ENCODE measurements at places on chromosomes 12 and 14.

DNA sequence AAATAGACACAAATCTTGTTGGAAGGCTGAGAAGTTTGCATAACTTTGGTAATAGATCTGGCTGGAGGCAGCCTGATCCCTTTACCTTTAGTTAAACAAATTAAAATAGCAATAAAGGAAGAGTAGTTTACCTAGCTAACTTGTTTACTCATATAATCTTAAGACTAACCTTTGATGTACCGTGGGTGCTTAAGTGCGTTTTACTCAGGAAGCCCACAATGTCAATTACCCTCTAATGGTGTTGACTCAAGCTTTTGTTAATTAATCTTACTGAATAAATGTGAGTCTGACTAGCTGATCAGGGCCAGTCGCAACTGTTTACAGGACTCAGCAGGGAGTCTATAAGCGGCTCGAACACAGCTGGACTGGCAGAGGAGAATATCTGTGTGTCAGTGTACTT is 51.5 kb downstream of the FAR2 start:
- DNase-seq = no peak

- DNase-seq = no peak
Measured at GRCh38 chr14:85402569-85403162, 127.3 kb upstream of the FLRT2 start.

- no peak for DNase-seq
Measured at GRCh38 chr14:58048219-58048618, 103.8 kb downstream of the ARMH4 start.

DNA sequence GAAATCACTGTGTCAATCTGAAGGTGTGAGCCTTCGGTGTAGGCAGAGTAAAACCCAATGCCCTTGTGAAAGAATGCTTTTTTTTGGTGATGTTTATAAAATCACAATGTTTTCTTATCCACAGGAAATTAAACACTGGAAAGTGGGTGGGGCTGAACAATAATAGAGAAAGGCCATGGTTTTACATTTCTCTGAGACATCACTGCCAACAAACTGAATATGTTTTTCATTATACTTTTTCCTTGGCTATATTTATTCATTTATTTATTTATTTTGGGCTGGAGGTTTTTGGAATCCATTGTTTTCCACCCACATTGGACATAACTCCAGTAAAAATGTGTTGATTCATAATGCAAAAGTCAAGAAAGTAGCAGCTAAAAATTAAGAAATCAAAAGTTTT is 16.9 kb downstream of the LRRK2 start:
- no peak for DNase-seq

- no peak for DNase-seq
Measured at GRCh38 chr12:93080452-93080851, 151.4 kb upstream of the EEA1 start.

DNA sequence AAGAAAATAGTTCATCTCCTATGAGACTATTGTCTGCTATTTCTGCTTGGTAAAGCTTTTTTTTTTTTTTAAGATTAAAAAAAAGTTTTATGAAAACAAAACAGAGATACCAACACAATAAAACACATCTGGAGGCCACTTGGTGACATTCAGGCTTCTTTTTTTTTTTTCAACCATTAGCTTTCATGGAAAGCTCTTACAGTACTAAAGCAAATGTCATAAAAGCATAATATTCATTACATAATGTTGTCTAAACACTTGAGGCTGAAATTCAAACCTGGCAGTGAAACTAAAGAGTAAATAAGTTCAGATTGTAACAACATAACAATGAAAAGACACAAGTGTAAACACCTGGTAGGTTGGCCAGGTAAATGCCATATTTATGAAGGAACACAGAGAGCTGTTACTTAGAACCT is 14.7 kb downstream of the PRICKLE1 start:
- DNase-seq = no peak

GRCh38 chr14:99602788-99603415 is 1.1 kb downstream of the CCDC85C start:
- no peak for DNase-seq

GRCh38 chr12:20212658-20213555 is 155.4 kb upstream of the PDE3A start:
- DNase-seq = peak; percentile 98

- no peak for DNase-seq
Measured at GRCh38 chr14:103189481-103190470, 66.5 kb downstream of the TNFAIP2 start.

- no peak for DNase-seq
Measured at GRCh38 chr12:27517961-27518665, 5.9 kb upstream of the PPFIBP1 start.

DNA sequence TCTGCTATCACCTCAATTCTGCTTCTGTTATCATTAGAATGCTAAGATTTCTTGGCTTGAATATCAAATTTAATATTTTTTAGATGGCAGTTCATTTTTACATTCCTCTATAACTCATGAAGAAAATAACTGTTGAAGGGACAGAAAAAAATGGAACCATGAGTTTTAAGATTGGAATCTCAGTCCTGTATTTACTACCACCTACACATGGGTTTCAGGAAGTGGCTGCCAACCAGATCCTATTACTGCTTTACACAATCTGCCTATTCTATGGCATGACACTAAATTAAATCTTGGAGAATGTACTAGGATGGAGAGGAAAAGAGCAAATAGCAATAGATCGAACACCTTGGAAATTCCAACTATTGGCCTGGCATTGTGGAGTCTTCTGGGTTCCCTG is 140.8 kb downstream of the DUSP6 start:
- DNase-seq = no peak

GRCh38 chr12:112812600-112813406 is 21.3 kb downstream of the RPH3A start:
- DNase-seq = no peak

GRCh38 chr14:68271913-68272391 is 452.4 kb downstream of the RAD51B start:
- no peak for DNase-seq

DNA sequence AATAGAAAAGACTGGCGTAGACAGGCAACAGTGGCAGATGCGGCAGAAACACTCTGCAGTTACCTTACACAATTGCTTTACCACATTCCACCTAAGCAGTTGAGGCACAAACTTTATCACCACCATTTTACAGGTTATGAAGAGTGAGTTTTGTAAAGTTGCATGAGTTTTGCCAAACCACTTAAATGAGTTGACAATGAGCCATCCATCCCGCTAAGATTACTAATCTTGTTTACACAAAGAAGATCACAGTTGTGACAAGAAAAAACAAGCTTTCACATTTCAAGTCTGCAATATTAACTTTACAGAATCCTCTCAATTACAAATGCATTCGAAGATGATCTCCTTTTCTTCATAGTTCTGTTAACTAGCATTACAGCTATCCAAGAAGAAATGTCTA is 1.8 kb downstream of the TMCC3 start:
- no peak for DNase-seq

DNA sequence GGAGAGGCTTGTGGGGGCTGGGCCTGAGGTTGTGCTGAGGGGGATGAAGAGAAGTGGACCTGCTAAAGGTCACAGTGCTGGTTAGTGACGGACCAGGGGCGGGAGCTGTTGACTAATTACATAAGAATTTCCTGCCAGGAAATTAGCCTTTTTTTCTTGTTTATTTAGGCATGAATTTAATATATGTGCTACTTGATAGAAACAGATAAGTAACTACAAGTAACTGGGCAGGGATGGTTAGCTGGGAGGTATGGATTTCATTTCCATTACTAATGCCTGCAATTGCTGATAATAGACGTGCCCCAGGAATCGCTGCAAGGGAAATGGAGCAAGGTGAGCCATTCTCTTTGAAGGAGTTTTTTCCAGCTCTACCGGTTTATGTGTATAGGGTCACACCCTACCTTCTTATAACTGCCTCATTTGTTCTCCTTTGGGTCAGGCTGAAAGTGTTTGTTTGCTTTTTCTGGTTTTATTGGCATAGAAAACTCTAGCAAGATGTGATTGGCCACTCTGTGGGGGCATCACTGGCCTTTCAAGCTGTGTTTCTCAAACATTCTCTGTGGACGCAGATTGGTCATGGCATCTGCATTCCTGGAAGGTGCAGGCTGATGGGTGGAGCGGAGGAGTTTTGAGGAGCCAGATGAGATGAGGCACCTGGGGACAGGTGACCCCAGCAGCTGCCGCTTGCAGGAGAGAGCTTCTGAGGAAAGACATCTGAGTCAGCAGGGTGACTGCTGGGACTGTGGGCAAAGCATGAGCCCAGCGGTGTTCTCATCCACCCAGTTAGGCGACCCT is 19.0 kb upstream of the GPRC5A start:
- DNase-seq = no peak

DNA sequence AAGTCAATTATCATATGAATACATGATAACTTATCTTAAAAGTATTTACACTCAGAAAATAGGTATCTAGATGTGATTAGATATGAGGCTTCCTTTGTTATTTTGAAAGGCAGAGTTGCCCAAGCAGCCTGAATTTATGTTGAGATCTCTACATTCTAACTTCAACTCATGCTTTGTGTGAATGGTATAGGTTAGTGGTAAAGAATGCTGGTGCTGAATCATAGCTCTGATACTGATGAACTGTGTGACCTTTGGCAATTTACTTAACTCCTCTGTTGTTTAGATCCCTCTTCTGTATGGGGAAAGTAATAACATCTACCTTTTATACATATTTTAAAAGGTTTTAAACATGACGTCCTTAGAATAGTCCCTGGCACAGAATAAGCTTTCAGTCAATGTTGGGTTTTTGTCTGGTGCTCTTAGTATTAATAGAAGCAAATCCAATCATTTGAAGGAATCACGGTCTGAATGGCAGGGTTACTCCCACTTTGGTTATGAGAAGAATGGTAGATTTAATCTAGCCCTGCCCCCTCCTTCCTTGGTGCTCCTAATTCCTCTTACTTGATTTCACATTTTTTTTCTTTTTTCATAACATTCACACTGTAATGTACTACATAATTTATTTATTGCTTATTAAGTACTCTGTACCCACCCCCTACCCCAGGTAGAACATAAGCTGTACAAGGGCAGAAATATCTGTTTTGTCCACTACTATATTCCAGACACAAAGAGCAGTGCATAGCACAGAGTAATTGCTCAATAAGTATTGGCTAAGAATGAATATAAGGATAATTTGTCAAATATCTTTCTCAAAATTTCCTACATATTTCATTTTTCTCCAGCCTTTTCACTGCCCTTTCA is 203.3 kb upstream of the KRR1 start:
- no peak for DNase-seq

DNA sequence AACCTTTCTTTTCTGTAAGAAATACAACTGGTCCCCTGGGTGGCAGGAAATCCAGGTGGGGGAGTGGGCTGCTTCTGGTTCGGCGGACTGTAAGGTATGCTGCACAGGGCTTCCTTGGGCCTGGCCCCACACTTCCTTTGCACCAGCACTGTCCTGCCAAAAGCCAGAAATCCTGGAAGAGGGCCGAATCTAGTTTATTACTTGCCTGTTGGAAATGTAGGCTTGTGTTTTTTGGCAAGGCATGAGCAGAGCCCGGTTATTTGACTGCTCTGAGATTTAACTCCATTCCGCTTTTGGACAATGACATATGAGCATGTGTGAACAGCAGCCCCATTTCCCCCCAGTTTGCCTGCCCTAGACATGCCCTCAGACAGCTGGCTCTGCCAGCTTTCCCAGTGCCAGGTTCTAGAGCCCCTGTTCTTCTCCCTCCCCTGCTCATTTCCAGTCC is 86.6 kb downstream of the BORCS5 start:
- peak; percentile 24 for DNase-seq

DNA sequence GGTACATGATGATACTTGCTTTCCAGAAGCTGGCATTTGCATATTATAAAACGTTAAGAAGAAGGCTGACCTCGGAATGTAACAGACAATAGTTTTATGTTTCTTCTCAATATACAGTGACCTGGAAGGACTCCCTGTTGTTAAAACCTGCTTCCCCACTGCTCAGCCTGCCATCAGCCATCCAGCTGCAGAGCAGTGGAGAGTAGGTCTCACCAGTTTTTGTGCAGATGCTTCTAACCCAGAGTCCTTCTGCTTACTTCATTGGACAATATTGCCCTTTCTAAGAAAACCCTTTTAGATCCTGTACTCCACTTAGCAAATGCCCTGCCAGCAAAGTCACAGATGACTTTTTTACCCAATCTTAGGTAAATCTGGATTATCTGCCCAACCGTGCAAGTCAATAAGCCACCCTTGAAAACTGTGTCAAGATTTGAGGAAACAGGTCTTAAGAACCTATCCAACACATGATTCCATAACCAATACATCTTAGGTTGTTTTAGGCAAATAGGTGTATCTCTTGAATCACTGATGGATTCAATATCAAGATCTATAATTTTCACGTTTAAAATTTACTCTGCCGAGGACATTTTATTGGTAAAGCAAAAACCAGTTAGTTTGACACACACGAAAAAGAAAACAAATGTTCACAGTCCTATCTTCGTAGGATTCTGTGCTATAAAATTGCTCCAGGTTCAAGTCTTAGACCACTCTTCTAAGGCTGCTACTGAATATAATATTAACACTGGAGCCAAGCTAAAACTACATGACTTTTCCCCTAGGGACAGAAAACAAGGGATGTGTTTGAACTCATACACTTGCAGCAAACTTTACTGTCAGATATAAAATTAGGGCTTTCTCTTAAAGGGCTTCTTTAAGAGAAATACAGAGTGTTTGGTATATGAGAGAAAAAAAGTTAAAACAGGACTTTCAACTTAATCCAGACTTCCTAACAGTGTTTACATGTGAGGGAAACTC is 5.7 kb downstream of the PHLDA1 start:
- no peak for DNase-seq

GRCh38 chr12:49671031-49671765 is 36.0 kb downstream of the FMNL3 start:
- no peak for DNase-seq

DNA sequence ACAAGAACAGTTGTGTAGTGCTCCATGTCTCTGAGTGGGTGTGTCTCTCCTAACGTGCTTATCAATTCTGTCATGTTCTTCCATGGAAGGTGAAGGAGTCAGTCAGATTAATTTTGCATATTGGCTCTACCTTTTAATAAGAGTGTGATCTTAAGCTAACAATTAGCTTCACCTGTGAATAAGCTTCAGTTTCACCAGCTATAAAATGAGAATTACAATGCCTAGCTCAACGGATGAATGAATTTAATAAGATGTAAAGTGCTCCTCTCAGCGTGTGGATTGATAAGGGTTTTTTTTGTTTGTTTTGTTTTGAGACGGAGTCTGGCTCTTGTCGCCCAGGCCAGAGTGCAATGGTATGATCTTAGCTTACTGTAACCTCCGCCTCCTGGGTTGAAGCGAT is 32.7 kb downstream of the CCDC175 start:
- no peak for DNase-seq

- no peak for DNase-seq
Measured at GRCh38 chr12:100168562-100168961, 25.9 kb upstream of the BLTP3B start.

DNA sequence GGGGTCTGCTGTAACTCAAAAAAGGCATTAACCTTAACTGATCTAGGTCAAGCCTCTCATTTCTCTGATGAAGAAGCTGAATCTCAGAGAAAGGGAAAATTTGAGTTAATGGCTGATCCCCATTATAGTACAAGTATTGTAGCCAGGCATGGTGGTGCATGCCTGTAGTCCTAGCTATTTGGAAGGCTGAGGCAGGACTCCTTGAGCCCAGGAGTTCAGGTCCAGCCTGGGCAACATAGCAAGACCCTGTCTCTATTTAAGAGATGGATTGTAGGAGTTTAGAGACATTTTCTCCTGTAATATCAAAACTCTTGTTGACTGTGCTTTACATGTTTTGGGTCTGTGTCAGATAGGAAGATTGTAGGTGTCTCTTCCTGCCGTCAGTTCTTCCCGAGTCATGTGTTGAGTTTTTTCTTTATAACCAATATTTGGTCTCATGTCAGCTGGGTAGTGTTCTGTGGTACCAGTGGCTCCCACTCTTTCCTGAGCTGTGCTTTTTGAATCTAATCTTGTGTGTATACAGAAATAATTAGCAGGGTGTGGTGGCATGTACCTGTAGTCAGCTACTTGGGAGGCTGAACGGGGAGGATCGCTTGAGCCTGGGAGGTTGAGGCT is 8.6 kb downstream of the COPZ1 start:
- no peak for DNase-seq

Data from NCI-H446 (cell line).